Fibroblast of lung (primary cell): ENCODE measurements at places on chromosomes 12 and 14. TPM values are rescaled to one million over a fixed set of nuclear protein-coding genes. Genes with fewer than 3 reads are reported as not detected.

Gene PARPBP
- total RNA-seq = 3.6 and 9.4 TPM in 2 replicates

DNA sequence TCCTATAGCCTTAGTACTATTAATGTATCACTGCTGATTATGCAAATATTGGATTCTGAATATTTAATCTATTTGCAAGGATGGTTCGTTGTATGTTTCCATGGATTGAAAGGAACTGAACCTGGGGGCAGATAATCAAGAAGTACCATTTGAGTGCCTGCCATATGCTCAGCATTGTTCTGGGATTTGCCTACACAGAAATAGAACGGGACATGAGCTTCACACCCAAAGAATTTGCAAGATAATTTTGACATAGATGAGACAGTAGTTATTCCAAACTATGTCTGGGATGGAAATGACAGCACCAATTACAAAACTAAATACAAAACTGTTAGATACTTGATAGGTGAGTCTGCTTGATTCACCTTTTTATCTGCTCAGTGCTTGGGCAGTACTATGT lies 132.7 kb upstream of the NPAS3 start:
- DNase-seq = no peak

- no peak for DNase-seq
These were observed 1177.1 kb downstream of the FLRT2 start for GRCh38 chr14:86707071-86707470.

GRCh38 chr12:99029511-99030271 lies 384.6 kb downstream of the APAF1 start:
- DNase-seq = no peak

GRCh38 chr12:123488539-123489230 lies 30.7 kb downstream of the SNRNP35 start:
- DNase-seq = no peak

Gene C1R
- 407 and 650 TPM in 2 replicates for total RNA-seq

DNA sequence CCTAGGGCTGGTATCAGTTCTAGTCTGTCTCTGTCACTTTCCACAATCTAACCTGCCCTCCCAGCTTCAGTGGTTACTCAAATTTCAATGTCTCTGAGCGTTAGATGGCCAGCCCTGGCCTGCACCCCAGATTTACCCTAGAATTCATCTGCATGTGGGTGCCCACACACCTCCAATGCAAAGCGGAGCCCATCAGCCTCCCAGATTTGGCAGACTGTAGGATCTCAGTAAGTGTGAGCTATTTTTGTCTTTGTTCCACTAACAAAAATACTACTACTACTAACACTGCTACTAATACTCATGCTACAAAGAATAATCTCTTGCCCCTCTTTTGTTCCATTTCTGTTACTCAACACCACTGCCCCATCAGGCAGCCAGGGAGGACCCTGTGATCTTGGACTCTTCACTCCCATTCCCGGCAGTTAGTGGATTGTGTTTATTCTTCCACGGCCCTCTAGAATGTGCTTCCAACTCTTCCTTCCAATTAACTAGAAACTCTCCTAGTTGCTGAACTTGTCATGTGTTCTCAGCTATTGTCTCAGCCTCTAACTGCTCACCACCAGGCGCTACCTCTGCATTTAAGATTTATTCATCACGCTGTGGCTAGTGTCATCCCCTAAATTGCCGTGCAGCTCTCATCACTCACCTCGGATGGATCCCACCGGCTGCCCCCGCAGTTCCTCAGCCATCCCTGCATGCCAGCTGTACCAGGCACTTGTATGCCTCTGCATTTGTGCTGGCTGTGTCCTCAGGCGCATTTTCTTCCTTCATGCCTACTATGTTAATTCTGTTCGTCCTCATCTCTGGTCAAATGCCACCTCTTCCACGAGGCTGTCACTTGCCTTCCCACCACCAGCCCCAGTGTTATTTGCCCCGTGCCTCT lies 150.6 kb upstream of the HIF1A start:
- no peak for DNase-seq

Gene SERPINA12
- total RNA-seq = not detected in 2 replicates

GRCh38 chr14:77212097-77212870 lies 30.7 kb downstream of the TMEM63C start:
- no peak for DNase-seq
